ENCODE measurements at places on chromosomes 12 and 14.

DNA sequence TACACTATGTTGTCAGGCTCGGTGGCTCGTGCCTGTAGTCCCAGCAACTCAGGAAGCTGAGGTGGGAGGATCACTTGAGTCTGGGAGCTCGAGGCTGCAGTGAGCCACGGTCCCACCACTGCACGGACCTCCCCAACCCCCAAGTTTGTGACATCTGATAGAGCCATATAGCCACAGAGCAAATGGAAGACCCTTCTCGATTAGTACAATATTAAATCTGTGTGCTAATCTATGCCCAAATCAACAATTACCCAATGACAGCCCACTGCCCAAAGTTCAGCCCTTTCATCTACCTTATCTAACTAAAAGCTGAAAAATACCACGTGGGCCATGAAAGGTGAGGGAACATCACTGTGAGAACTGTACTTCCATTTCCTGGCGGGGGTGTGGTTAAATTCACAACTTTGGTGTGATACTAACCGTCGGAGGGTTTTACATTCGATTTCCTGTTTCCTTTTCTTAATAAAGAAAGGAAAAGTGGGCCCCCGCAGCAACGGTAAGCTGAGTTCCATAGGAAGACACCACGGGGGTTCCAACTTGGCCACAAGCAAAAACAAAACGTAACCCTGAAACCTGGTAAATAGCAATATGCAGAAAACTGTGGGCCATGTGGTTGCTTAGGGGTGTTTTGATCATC lies 31.2 kb upstream of the FOS start:
- peak; percentile 67 for DNase-seq

- no peak for DNase-seq
These were observed 51.0 kb downstream of the LMNTD1 start for GRCh38 chr12:25502118-25502517.

DNA sequence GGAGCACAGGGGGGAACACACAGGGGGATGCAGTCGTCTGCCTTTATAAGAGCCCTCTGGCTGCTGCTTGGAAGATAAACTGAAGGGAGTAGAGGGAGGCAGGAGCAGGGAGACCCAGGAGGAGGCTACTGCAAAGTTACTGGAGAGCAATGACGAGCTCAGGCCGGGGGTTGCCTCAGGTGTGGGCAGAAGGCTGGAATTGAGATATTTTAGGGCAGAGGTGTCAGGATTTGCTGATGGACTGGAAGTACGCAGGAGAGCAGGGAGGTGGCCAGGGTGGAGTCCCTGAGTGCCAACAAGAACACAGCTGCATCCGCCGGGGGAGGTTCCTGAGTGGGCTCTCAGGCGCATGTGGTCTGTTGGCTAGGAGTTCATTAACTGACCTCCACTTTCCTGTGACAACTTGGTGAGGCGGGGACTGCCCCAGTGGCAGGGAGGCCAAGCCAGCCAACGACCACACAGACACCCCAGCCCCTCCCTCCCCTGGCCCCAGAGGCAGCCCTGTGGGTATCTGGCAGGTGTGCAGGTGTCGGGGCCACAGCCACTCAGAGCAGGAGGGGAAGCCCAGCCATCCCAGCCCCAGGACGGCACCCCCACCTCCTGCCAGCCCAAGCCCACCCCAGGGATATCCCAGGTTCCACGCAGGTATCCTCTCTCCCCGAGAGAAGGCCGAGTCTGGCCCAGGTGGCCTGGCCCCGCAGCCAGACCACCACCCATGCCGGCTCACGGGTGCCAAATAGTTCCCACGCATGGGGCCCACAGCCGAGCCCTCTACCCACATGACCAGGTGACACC lies 85.4 kb downstream of the NCOR2 start:
- DNase-seq: no peak

DNA sequence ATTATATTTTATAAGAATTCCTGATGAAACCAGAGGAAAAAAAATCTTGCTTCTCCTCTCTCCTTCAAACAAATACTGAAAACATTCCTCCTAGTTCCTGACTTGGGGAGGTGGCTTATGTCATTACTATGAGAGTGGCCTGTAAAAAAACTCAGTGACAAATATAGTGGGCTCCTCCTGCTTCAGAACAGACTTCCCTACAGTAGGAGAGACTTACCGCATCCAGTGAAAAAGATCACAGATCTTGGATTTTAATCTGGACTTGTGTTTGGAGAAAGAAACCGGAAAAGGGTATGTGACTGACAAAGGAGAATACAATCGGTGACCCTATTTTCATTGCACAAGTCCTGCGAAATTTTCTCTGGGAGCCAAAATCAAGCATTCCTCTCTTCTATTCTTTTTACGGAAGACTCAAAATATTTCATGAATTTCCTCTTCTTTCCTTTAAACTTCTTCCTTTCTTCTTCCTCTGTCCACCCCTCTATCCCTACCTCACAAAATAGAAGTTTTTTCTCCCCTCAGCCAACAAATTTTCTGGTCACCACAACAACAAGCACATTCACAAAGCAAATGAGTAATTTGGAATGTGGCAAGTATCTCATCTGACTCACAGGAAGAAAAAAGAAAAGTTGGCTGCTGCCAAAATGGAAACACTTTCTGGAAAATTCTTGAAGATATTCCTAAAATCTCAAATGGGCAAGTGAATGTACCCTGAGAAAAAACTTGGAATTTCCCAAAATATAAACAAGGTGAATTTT lies 185.1 kb upstream of the CDKN3 start:
- DNase-seq: no peak

DNA sequence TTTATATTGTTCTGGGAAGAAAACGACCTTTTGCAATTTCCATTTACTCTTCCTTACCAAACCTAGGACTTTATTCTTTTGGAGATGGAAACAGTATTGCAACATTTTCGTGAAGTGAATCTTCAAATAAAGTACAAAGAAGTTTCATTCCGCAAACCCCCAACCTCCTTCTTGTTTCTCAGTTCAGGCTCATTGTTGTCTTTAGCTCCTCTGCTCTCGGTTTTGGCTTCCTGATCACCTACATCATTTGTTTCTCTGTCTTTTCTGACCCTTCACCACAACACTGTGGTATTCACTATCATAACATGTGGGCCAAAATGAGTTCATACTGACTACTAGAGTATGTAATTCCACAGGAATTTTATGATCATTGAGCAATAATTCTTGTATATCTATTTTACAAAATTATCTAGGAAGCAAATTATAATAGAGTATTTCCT lies 266.8 kb downstream of the ADAMTS20 start:
- no peak for DNase-seq

DNA sequence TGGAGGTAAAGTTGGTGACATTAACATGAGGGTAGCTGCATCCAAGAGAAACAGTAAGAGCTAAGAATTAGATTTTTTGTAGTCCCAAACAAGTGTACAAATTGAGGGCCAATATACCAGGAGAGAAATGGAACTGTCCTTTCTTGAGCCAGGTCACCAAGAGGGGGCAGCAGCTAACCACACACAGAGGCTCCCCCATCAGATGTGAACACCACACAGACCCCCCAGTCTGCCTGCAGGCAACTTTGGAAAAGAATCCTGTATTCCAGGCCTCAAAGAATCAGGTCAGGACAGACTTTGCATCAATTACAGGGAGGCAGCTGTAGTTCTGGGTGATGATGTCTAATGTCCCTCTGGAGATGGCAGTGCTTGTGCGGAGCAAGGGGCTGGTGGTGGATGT lies 77.9 kb downstream of the SPTB start:
- DNase-seq: peak; percentile 9

DNA sequence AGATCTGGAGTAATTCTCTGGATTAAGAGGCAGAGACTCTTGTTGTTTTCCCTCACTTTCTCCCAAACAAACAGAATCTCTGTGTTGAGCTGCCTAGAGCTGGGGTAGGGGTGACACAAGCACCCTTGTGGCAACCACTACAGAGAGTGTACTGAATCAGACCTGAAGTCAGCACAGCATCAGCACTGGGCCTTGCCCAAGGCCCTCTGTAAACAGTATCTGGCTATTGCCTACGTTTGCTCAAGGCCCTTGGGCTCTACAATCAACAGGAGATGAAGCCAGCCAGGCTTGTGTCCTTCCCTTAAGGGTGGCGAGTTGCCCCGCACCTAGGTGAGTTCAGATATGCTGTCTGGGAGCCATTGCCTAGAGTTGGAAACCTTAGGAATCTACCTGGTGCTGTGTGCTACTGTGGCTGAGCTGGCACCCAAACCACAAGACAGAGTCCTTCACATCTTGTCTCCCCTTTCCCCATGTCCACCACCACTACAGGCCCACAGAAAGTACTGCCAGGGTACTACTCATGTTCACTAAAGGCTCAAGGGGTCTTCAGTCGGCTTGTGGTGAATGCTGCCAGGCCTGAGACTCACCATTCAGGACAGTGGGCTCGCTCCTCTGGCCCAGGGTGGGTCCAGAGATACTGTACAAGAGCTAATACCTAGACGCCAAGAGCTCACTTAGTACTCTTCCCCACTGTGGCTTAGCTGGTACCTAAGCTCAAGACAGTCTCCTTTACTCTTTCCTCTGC lies 206.8 kb downstream of the SYNE2 start:
- no peak for DNase-seq

- no peak for DNase-seq
These were observed 28.0 kb upstream of the METAP2 start for GRCh38 chr12:95445884-95446505.

GRCh38 chr12:68863109-68863770 lies 55.3 kb downstream of the MDM2 start:
- no peak for DNase-seq

DNA sequence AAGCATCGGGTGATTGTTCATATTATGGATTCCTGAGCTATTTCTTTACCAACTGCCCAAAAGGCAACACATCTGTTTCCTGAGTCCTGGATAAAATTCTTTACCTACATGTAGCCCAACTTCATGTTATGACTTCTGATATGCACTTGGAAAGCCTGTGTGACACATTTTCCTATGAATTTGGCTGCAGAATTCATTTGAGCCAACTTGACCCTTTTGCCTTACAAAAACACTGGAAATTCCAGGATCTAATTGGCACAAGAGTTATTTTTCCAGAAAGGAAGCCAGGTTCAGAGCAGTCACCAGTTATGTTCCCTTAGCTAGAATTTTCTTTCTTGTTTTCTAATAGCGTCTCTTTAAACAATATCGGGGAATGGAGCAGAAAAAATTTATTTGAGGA lies 202.5 kb upstream of the LRIG3 start:
- DNase-seq: no peak

DNA sequence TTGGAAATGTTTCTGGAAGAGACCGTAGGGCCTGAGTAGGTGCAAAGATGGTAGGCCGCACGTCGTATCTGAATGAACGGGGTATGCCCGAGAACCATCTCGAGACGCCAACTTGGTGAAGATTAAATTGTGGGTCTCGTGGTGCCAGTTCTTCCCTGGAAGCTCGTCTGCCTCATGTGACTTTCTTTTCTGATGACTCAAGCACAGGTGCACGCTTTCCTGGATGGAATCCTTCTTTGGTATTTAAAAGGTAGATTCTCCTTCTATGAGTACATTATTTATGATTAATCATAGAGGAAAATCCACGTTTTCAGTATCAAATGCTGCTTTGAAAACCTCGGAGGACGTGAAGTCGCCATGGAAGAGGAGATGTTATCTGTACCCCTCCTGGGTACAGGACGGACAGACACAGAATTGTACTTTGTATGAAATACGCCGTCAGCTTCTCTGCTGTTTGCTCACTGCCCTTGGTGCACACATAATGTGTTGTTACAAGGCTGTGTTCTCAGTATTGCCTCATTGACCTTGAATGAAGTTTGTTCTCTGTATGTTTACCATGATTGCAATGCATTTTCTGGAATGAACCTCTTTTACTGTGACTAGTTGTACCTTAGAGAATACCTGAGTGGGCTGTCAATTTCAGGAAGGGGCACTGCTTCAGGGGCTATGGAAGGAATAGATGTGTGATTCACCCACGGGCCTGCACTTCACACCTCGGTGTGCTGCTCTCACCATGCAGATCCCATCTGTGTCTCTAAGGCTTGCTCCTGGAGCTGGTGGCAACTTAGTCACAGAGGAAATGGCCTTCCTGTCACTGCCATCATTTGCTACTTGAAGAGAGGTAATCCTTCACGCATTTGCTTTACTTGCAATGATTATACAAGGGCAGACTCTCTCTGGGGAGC lies 137.3 kb upstream of the RTL1 start:
- no peak for DNase-seq

GRCh38 chr12:57237932-57238853 lies 8.7 kb downstream of the SHMT2 start:
- DNase-seq: no peak

GRCh38 chr12:1629338-1630132 lies 504 bp downstream of the WNT5B start:
- no peak for DNase-seq

DNA sequence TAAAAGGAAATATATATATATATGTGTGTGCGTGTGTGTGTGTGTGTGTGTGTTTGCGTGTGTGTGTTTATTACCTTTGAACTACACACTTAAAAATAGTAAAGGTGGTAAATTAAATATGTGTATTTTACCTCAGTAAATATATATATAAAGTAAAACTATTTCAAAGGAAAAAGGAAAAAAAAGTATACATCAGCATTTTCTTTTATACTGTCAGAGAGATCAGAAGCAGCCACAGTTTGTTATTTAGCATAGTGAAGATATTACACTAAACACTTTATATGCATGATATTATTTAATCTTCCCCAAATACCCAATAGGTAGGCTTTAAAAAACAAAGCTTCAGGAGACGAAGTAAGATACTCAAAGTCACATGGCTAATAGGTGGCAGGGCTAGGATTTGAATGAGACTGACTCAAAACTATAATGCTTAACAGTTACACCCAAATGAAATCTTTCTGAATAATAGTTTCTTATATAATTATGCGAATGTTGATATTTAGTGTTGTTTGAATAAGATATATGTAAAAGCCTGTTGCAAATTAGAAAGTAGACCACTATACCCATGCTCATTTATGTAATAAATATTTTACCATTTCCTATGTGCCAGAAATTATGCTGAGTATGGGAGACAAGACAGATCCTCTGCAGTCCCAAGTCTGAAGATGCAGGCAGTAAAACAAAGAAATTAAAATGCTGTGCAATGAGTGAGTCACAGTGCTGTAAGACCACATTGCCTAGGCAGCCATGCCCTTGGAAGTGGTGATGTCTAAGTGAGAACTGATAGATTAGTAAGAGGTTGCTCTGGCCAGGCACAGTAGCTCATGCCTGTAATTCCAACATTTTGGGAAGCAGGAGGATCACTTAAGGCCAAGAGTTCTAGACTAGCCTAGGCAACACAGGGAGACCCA lies 66.1 kb downstream of the PDZRN4 start:
- DNase-seq: no peak

GRCh38 chr12:108622421-108622820 lies 11.3 kb downstream of the SELPLG start:
- no peak for DNase-seq

- DNase-seq: no peak
These were observed 152.1 kb upstream of the PLXNC1 start for GRCh38 chr12:93996321-93996720.

- no peak for DNase-seq
These were observed 4.8 kb downstream of the PHB2 start for GRCh38 chr12:6965714-6966113.

- DNase-seq: no peak
These were observed 8.7 kb downstream of the MARK3 start for GRCh38 chr14:103393676-103394626.

GRCh38 chr12:39588348-39588747 lies 31.3 kb downstream of the ABCD2 start:
- DNase-seq: no peak

GRCh38 chr12:39235990-39236767 lies 206.7 kb downstream of the KIF21A start:
- DNase-seq: no peak
